ENCODE measurements at places on chromosomes 5 and 9.

- peak; percentile 21 for DNase-seq
These were observed 603 bp downstream of the DENND1A start for GRCh38 chr9:123929177-123929869.

GRCh38 chr5:155091063-155091648 lies 77.6 kb downstream of the KIF4B start:
- no peak for DNase-seq

DNA sequence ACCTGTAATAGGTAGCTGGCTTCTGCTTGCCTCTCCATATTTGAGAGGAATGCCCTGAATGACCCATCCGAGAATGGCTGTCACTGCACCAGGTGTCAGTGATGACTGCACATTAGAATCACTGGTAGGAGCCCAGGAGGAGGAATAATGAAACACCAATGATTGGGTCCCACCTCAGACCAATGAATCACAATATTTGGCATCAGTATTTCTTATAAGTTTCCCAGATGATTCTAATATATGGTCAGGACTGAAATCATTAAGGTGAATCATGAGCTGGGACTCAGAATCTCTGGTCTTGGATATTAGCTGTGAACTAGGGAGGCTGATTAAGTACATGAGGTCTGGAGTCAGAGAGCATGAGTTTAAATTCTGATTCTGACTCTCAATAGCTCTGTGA lies 23.4 kb downstream of the ARSB start:
- DNase-seq, result no peak

DNA sequence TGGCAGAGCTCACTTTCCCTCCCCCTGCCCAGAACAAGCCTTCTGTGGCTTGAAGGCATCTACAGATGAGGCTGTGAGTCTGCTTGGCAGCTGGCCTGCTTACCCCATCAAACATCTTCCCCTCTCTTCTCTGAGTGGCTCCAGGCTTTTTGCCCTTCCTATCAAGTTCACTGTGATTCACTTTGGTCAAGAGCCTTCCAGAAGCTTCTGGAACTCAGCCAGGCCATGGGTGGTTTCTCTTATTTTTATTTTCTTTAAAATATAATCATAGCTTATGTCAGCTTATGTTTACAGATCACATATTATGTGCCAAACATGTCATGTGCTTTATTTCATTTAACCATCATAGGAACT lies 267.0 kb downstream of the SEC61B start:
- no peak for DNase-seq

DNA sequence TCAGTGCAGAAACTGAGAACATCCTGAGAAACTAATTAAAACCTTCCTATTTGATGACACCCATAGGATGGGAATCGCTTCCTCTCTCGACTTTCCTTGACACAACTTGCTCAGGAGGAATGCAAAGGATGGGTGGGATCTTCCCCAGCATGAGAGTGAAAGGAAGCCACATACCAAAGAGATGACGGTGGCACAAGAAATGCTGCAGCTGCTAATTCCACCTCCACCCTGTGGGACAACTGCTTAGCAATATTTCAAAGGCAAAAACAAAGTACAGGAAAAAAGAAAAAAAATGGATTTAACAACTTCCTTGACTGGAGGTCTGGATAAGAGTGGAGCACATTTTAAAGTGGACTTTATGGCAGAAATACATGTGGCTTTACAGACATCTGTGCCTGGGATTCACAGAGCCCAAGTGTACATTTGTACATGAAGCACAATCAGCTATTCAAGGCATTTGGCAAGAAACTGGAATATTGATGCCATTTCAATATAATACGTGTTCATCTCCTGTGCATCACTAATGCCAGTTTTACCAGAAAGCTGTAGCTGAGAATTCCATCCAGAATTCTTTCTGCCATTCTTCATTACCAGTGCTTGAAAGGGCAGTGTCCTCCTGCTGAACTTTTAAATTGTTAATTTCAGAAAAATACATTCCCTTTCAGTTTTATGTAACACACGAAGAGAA lies 359.2 kb upstream of the ACTBL2 start:
- DNase-seq, result peak; percentile 15

DNA sequence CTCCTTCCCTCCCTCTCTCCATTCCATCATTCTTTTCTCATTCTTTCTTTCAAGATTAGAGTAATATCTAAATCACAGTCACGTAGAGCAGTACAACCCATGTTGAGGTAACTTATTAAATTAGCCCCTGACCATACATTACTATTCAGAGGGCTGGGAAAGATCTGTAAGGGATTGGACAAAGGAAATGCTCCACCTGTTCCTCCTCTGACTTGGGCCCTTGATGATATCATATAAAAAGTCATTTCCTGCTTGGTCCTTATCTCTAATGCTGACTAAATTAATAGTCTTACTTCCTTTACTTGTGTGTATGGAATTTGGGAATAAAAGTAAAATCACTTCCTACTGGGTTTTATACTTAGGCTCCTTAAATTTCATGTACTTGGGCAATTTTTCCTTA lies 40.8 kb downstream of the SNX18 start:
- no peak for DNase-seq

DNA sequence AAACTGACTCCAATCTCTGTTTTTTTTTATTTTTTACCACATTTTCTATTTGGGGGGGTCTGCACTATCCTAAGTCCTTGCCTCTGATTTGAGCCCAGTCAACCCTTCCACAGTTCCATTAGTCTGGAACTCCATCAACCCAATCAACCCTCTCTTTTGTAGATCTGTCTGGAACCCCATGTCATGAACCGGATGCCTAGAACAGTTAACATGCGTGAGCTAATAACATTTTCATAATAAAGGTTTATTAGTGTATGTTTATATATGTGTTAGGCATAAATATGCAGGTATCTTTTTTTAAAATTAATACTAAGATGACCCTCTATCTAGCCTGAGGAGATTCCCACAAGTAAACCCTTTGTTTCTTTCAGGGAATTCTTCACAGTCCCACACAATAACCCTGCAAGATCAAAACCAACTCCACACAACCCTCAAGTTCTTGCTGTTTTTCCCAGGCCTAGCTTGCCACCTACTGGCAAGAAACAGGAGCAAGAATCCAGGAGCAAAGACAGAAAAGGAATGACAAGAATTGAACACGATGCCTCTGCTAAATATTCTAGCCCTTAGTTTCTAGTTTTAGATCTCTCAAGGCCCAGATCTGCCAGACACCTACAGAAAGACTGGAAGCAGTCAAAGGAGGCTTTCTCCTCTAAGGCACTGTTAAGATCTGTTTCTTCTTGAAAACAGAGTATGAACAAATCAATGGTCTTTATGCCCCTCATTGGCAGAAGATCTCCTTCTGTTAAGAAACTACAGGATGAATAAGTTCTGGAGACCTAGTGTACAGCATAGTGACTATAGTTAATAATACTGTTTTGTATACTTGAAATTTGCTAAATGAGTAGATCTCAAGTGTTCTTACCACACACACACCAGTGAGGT lies 100.4 kb downstream of the TRIM36 start:
- DNase-seq, result peak; percentile 45

GRCh38 chr9:115328228-115328627 lies 210.3 kb upstream of the TNC start:
- DNase-seq, result no peak

DNA sequence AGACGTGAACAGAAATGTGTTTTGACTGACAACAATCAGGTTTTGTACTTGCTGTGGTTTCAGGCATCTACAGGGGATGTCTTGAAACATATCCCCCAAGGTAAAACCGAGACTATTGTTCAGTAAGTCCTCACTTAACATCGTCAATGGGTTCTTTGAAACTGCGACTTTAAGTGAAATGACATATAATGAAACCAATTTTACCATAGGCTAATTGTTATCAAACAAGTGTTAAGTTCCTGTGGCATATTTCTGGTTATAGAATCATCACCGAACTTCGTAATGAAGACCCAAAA lies 16.4 kb upstream of the OMD start:
- no peak for DNase-seq

GRCh38 chr5:142886956-142887355 lies 116.8 kb downstream of the ARHGAP26 start:
- DNase-seq, result no peak

DNA sequence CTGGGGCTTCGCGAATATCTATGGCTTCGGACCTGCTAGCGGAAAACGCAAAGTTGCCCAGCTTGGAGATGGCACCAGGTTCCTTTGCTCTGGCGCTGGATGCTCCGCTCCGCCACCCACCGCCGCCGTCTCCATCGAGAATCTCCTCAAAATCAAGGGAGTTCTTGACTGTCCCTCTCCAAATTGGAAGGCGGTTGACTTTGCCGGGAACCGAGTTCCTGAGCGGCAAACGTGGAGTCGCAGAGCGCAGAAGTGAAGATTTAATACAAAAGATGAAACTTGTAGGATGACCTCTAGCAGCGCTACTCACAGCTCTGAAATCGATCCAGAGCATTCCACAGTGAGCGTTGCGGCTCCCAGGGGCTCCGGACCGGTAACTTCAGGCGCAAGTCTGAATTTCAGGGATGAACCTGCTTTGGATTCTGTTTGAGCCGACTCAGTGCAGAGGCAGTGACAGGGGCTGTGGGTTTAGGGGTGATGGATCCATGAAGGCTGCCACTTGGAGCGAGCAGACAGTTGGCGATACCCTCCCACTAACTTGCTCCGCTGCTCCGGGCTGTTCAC lies 1641.5 kb upstream of the C9orf72 start:
- DNase-seq, result no peak

GRCh38 chr9:29282121-29282520 lies 1708.8 kb upstream of the C9orf72 start:
- no peak for DNase-seq

GRCh38 chr5:115480271-115480670 lies 64.3 kb downstream of the FEM1C start:
- no peak for DNase-seq

DNA sequence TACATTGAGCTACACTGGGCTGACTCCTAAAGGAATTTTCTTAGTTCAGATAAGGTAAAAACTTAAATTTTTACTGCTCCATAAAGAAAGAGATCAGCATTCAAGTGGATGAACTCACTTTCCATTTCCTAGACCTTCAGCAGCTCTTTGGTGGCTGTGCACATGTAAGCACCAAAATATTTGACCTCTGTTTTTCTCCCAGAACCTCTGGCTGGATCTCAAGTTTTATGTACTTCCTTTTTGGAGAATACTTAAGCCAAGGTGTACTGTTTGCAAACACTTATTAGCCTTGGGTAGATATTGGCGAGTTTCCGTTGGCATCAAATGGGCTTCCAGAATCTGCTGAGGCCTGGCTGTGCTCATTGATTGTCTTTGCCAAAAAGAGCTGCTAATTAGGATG lies 10.3 kb downstream of the TNC start:
- no peak for DNase-seq

DNA sequence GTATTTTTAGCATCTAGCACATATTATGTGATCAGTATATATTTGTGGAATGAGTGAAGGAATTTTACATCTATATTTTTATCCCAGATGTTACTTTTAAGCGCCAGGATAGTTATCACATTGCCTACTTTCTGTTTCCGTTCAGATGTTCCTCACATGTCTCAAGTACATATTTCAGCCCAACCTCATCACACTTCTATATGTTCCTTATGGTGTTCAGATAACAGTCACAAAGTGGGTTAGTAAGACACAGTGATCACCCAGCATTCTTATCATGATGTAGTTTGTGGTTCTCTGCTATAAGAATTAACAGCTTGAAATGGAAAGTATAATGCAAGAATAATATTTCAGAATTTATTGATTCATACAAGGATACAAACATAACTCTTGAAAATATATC lies 170.0 kb upstream of the RASA1 start:
- DNase-seq, result no peak

DNA sequence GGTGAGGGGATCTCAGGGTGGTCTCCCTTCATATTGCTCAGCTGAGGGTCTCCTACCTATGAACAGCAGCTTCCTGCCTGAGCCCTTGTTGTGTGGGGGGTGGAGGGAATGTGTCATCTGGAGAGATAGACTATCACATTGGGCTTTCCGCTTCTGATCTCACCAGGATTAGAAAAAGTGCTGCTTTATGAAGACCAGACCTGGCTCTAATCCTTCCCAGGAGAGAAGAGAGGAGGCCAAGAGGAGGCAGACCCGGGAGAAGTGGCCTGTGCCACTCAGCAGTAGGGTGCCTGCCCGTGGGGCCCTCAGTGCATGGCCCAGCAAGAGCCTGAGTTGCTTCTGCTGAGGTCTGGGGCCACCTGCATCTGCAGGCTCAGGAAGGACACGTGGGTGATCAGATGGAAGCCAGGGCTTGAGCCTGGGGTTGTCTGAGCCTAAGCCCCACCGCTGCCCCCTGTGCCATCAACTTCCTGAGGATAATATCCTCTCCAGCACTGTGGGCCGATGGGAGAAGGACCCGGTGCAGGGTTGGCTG lies 22.1 kb upstream of the COL5A1 start:
- no peak for DNase-seq

- DNase-seq, result no peak
These were observed 510.1 kb upstream of the ADAMTS16 start for GRCh38 chr5:4630031-4630430.

GRCh38 chr9:15423231-15423985 lies 732 bp downstream of the SNAPC3 start:
- no peak for DNase-seq

GRCh38 chr5:172498431-172499129 lies 44.3 kb upstream of the SH3PXD2B start:
- DNase-seq, result no peak

- DNase-seq, result no peak
These were observed 134.6 kb downstream of the PHF2 start for GRCh38 chr9:93711002-93711401.

DNA sequence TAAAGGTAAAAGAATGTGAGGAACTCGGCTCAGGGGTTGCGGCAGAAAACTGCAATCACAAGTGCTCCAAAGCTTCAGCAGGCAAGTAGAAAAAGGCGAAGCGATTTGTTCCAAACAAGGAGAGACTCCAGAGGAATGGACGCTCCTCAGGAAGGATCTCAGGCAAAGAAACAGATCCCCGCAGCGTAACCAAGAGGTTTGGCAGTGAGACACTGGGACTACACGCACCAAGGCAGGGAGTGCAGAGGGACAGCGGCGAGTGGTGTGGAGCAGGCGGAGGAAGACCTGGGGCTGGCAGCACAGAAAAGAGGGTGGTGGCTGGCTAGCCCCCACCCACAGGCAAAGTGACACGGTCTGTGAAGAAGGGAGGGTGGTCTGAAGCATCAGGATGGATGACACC lies 54.7 kb upstream of the GOLPH3 start:
- DNase-seq, result no peak

DNA sequence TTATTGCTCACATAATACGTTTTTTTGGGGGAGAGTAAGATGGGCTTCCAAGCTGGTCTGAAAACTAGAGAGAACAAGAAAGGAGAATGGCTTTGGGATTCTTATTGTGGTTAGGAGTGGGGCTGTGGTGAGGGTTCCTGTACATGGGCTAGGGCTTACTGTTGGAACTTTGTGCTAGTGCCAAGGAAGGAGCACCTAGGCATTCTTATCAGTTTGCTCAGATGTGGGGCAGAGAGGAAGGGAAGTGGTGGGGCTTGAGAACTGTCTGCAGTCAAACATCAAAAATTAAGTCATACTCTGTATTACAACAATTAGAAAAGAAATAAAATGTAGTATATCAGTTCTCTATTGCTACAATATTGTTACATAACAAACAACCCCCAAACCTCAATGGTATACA lies 4.0 kb upstream of the THBS4 start:
- no peak for DNase-seq
